ENCODE measurements at places on chromosomes 2 and 18.

- peak; percentile 66 for DNase-seq
Measured at GRCh38 chr18:46754661-46755292, 2.1 kb downstream of the ST8SIA5 start.

GRCh38 chr2:13779996-13780395, 852.5 kb upstream of the LRATD1 start:
- DNase-seq, result no peak

DNA sequence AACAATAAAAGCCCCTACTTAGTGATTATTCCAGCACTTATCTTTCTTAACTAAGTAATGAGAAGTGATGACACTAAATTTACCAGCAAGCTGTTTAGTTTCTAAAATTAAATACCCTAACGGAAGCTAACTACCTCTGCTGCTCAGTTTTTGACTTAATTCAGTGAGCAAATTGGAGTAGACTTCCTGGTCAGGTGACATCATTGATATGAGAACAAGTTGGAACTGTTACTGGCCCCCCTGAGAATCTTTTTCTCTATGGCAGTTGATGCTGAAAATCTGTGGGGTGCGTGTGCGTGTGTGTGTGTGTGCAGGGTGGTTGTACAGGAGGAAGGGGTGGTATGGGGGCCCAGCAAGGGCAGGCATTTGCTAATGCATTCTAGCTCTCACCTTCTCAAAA, 35.5 kb upstream of the BMP10 start:
- no peak for DNase-seq

DNA sequence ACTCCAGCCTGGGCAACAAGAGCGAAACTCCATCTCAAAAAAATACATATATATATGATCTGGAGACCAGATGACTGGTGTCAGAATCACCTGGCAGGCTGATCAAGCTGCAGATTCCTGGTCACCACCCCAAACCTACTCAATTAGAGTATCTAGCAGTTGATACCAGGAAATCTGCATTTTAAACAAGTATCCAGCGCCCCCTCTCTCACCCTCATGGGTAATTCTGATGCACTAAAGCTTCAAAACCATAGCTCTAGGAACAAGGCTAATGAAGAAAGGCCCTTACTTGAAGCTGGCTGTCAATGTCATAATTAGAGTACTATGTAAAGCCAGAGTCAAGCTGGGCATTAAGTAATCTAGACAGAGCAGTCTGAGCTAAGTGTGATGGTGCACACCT, 25.0 kb upstream of the PCBP1 start:
- peak; percentile 32 for DNase-seq
